Left renal pelvis (tissue), 4 donors: ENCODE measurements at places on chromosomes 5 and 9. TPM values are rescaled to one million over a fixed set of nuclear protein-coding genes. Genes with fewer than 3 reads are reported as not detected.

Gene LOX
- 41.6 TPM for polyA plus RNA-seq

Gene MSX2
- polyA plus RNA-seq = 0.10 TPM

DNA sequence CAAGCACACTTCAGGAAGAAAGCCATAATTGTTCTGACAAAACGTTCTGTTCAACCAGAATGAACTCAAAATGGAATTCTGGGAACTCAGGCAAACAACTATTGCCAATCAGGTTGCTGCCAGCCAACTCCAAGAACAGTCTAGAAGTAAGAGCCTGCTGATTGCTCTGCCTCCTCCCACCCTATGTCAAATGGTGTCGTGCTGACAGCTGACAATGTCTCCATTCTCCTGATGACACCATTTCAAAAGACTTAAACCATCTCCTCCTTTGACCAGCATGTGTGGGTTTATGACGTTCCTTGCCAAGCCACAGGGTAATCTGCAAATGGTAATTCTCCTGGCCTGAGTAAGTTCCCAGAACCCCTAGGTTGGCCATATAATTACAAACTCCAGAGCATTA lies 21.9 kb upstream of the PLIN2 start:
- no peak for DNase-seq

GRCh38 chr5:38921174-38921573 lies 75.4 kb downstream of the OSMR start:
- DNase-seq = no peak

- DNase-seq = no peak
Observed at GRCh38 chr5:127813633-127814587, 110.7 kb downstream of the CCDC192 start.

Gene GTF3C4
- polyA plus RNA-seq = 24.7 TPM

DNA sequence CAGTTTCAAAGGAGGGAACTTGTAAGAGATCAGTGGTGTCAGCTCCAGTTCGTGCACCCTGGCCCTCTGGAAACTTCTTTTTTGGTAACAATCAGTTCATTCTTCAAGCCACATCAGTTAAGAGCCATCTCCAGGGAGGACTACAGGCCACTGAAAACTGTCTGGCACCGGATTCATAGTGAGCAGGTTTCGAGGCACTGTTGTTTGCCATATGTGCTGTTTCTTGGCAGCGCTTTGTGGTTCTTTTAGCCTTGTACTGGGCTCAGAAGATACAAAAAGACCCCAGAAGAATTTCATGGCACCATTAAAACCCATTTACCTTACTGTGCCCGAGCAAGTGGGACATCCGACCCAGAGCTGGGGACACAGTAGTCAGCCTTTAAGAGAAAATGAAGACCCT lies 68.5 kb downstream of the OTULIN start:
- no peak for DNase-seq

Gene C5orf52
- polyA plus RNA-seq = not detected

Gene KIF24
- polyA plus RNA-seq = 3.1 TPM

GRCh38 chr9:126108240-126108639 lies 218.4 kb upstream of the MVB12B start:
- no peak for DNase-seq

- DNase-seq = no peak
Observed at GRCh38 chr5:157269165-157269671, 3.3 kb downstream of the CYFIP2 start.

Gene UBE2QL1
- 1.0 TPM for polyA plus RNA-seq

DNA sequence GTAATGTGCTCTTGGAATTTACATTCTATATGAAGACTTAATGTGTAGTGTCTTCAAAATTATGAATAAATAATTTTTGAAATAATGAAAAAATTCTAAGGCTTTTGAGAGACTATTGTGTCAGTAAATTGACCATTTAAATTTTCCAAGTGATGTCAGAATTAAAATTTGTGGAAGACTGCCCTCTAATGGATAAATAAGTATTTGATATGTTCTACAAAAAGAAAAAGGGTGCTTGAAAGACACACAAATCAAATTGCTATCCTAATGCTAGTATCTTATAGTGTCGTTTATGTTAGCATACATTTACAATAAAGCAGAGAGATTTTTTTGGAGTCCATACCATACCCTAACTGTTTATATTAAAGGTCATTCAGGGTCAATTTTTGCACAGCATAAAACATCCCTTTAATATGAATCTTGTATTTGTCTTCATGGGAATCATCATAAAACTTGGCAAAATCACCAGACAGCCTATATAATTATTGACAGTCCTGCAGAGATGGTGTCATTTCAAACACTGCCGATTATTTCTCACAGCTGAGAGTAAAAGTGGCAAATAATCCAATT lies 120.8 kb upstream of the SLC27A6 start:
- no peak for DNase-seq

Gene ABLIM3
- polyA plus RNA-seq = 7.6 TPM

DNA sequence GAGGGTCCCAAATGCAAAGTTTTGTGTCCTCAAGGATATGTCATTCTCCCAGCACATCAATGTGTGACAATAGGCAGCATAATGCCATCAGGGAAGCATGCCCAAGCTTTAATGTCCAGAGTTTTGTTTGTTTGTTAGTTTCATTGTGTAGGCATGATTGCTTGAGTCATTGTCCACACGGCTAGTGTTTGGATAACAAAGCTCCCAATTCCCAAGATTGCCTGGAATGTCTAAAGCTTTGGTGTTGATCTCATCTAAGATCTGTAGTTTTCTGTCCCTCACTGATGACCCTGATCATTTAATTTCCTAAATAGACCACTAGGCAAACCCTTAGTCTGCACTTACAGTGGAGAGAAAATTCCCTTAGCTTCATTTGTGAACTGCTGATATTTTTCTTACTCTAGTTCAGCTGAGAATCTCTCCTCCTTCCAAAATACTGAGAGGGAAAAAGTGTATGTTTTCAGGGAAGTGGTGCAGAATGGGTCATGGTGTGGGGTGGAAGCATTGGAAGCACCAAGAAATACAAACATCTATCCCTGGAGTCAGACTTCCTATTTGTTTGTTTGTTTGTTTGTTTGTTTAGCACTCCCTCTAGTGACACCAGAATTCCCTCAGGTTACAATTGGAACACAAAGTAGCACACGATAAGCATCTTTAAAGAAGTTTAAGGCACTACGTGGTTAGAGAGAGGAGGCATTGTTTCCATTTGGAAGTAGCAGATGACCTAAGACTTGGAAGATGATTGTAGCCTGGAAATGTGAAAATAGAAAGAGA lies 127.1 kb downstream of the PRDM6 start:
- no peak for DNase-seq

DNA sequence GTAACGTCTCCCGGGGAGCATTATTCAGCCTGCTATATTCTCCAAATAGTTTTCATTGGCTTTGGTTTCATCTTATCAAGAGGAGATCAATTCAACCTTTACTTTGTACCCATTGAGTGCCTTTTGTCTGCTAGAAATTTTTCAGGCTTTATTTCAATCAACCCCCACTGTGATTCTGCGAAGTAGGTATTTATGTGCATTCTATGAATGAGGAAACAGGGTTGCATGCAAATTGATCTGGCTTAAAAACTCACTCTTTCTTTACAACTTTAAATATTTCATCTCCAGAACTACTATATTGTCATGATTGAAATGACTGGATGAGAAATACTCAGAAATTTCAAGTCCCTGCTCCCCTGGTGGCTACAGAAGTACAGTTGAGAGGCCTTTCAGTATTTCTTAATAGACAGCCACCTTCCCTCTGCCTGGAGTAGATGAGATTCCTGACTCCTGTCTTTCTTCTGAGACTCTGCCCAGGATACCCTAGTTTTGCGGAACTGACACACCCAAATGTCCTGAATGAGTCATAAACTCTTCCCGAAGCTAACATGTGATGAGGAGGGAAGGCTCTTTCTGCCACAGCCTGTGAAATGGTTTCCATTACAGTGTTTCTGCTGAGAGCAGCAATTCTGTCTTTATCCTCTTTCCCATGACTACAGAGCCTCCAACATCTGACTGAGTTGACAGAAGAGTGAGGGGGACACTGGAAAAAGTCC lies 52.6 kb upstream of the TNC start:
- DNase-seq = no peak

DNA sequence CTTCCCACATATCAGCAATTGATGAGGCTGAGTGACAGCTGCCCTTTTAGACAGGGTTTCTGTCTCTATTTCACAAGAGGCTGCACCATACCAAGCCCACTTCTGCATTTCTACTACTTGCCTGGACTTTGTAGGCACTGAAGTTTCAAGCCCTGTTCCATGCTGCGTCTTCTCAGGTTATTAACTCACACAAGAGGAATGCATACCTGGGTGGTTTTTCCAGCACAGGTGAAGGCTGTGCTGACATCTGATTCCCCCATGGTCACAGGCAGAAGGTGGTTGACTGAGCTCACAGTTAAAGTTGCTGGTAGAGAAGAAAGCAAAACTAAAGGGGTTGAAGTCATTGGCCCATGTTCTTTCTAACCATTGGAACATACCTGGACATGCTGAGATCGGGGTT lies 86.6 kb downstream of the MAMDC2 start:
- no peak for DNase-seq

GRCh38 chr5:157463621-157464518 lies 3.9 kb downstream of the NIPAL4 start:
- no peak for DNase-seq

Gene SLC4A9
- 0.63 TPM for polyA plus RNA-seq

Gene ARID3C
- 0.22 TPM for polyA plus RNA-seq

DNA sequence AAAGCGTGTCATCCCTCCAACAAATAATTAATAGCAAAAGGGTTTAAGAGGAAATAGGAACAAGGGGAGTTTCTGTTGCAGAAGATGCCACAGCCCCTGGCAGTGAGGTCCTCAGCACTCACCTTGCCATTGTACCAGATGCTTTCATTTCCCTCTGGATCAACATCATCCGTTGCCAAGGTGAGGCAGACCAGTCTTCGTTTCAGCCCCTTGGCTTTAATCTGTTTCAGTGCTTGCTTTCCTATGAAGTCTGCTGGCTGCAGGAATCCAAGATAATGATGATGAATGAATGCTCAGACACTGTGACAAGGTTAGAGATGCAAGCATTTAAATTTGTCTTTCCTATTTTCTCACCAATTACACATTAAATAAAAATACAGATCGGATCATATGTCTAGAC lies 20.0 kb upstream of the ARSB start:
- no peak for DNase-seq

GRCh38 chr9:14352503-14352902 lies 38.6 kb upstream of the NFIB start:
- DNase-seq = no peak

Gene MRNIP
- polyA plus RNA-seq = 50.3 TPM

GRCh38 chr5:175328176-175328575 lies 115.8 kb downstream of the DRD1 start:
- DNase-seq = no peak

Gene SPINK7
- 1.1 TPM for polyA plus RNA-seq

DNA sequence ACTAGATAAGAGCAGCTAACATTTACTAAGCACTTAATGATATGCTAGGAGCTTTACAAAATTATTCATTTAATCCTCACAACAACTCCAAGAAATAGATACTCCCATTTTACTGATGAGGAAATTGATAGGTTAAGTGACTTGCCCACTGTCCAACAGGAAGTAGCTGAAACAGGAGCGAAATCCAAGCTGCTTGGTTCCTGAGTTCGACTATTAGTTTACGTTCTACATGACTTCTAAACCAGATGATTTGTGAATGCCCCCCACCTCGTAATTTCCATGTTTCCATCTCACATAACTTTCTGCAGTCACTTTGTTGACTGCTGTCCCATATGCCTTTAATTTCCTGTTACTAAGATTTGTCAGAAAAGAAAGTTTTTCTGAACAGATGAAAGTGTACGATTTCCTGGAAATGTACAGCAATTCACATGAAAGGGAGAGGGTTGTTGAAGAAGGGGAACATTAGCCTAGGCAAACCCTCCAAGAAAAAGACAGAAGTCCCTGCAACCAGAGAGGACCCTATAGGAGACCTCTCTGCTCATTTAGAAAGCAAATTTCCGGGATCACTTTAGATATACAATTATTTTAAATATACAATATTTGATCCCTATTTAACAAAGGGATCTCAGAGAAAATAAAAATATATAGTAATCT lies 279.1 kb upstream of the EFNA5 start:
- no peak for DNase-seq

- no peak for DNase-seq
Observed at GRCh38 chr5:133744051-133744959, 132.0 kb upstream of the FSTL4 start.

- no peak for DNase-seq
Observed at GRCh38 chr9:82457891-82458290, 469.3 kb downstream of the SPATA31D1 start.

GRCh38 chr9:113349445-113350094 lies at the start of gene BSPRY:
TSS of gene BSPRY (plus strand) at chr9:113349541. CDS start at chr9:113349580, 39 bp downstream.
- no peak for DNase-seq

DNA sequence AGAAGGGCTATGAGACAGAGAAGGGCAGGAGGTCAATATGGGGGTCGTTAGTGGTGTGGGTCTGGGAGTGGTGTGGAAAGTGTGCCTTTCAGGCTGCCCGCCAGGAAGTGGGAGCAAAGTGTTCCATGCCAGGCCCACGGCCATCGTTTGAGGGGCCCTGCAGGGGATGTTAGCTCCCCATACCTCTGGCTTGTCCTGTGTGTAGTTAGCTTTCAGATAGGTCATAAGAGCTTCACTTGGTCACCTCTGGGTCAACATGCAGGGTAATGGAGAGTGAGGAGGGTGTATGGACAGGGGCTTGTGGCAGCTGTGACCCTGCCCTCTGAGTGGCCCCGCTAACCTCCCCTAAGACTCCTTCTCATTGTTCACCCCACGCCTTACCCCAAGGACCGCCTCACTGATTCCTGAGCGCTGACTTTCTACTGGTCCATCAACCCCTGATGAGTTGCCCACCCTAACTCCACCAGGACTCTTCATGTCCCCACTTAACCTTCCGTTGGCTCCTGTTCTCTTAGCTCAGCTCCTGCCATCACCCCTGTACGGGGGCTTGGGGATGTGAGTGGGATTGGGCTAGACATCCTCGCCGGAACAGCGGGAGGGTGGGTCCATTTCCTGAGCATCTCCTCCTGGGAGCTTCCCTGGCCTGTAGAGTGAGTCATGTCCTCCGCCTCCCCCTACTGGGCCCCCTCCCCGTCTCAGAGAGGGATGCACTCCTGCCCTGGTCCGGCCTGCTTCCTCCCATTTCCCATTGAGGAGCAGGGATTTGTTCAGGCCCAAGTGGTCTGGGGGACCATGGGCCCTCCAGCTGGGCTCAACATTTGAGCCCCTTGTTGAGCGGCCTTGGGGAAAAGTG lies 125.7 kb downstream of the FGF18 start:
- no peak for DNase-seq

GRCh38 chr9:129080298-129080600 lies 662 bp upstream of the DOLPP1 start:
- DNase-seq = no peak
